Glomerular endothelial cell (primary cell): ENCODE measurements at places on chromosomes 4 and X.

- no peak for DNase-seq
Measured at GRCh38 chr4:127134490-127134889, 498.3 kb upstream of the INTU start.

- DNase-seq: no peak
Measured at GRCh38 chr4:26337612-26338011, 16.8 kb downstream of the RBPJ start.

GRCh38 chrX:104370089-104370488, 115.4 kb upstream of the ESX1 start:
- no peak for DNase-seq

DNA sequence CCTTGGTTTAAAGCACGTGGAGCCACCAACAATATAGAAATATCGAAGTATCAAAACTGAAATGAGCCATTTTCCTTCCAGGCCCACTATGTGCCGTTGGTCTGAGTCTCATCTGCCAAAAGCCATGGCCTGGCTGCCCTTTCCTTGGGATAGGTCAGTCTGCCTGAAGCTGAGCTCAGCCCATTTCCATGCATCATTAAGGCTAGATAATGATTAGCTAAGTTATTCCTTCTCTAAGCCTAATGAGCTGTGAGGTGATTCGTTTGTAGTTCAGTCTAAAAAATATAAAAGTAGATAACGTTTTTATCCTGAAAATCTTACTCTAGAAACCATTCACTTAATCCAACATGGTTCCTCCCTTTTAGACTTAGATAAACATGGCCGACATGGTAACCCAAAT, 936.2 kb upstream of the LCORL start:
- DNase-seq: no peak

- no peak for DNase-seq
Measured at GRCh38 chrX:72312311-72312940, 6.7 kb upstream of the CITED1 start.
